ENCODE measurements at places on chromosomes 6 and 20.

DNA sequence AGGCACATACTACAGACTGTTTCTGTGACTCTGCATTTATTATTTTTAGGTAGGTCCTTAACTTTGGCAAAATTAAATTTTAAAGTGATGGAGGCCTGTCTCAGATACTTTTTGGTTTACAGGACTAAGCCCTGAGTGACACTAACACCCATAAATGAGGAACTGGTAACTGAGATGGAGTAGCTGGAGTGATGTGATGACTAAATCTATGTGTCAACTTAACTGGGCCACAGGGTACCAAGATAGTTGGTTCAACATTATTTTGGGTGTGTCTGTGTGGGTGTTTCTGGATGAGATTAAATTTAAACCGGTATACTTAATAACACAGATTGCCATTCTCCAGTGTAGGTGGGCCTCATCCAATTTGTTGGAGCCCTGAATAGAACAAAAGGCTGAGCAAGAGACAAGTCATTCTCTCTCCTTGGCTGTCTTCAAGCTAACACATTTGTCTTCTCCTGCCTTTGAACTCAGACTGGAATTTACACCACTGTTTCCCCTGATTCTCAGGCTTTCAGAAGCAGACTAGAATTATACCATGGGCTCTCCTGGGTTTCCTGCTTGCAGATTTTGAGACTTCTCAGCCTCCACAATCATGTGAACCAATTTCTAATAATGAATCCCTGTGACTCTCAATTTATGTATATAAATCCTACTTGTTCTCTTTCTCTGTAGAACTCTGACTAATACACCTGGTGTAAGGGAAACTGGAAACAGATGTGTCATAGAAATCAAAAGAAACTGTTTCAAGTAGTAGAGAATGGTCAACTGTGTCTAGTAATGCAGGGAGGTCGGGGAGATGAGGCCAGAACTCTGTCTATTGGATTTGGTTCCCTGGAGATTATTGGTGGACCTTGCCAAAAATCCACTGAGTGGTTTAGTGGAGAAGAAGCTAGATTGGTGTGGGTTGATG lies 579.2 kb downstream of the EPM2A start:
- DNase-seq, result no peak

DNA sequence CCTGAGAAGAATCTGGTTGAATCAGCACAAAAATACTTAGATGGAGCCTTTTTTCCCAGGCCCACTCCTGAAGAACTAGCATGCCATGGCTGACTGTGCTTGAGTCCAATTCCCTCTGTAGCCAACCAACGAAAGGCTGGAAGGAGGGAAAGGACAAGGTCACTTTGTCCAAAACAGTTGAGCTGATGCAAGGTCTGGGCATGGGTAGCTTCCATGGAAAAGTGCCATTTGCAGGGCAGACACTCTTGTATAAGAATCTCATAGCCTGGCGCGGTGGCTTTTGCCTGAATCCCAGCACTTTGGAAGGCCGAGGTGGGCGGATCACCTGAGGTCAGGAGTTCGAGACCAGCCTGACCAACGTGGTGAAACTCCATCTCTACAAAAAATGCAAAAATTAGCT lies 125.0 kb upstream of the LGSN start:
- no peak for DNase-seq

DNA sequence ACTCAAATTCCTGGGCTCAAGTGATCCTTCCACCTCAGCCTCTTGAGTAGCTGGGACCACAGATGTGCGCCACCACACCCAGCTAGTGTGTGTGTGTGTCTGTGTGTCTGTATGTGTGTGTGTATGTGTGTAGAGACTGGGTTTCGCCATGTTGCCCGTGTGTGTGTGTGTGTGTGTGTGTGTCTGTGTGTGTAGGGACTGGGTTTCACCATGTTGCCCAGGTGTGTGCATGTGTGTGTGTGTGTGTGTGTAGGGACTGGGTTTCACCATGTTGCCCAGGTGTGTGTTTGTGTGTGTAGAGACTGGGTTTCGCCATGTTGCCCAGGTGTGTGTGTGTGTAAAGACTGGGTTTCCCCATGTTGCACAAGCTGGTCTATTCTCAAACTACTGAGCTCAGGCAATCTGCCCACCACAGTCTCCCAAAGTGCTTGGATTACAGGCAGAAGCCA lies 28.3 kb downstream of the CDK5RAP1 start:
- no peak for DNase-seq

GRCh38 chr6:11273406-11274065 lies 41.1 kb upstream of the NEDD9 start:
- DNase-seq, result peak; percentile 74

- no peak for DNase-seq
Observed at GRCh38 chr20:45156713-45157112, 18.0 kb upstream of the PI3 start.

- DNase-seq, result no peak
Observed at GRCh38 chr6:96795481-96795880, 41.8 kb downstream of the GPR63 start.

DNA sequence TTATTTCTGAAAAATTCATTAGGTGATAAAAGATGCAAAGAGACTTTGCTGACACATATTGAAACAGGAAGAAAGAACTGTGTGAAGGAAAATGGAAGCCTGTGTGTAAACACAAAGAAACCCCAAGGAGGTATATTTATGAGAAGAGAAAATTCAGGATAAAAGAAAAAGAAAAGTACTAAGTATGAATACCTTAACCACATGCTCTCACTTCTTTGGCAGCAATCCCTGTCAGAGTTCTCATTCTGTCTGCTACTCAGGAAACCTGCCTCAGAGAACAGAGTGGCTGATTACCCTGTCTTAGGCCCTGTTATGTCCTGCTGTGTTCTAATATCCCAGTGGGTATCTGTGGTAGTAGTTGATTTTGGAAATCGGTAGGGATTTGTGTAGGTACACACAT lies 457.9 kb downstream of the TBC1D32 start:
- DNase-seq, result no peak

- DNase-seq, result no peak
Observed at GRCh38 chr6:108406943-108407342, 112.1 kb downstream of the AFG1L start.

DNA sequence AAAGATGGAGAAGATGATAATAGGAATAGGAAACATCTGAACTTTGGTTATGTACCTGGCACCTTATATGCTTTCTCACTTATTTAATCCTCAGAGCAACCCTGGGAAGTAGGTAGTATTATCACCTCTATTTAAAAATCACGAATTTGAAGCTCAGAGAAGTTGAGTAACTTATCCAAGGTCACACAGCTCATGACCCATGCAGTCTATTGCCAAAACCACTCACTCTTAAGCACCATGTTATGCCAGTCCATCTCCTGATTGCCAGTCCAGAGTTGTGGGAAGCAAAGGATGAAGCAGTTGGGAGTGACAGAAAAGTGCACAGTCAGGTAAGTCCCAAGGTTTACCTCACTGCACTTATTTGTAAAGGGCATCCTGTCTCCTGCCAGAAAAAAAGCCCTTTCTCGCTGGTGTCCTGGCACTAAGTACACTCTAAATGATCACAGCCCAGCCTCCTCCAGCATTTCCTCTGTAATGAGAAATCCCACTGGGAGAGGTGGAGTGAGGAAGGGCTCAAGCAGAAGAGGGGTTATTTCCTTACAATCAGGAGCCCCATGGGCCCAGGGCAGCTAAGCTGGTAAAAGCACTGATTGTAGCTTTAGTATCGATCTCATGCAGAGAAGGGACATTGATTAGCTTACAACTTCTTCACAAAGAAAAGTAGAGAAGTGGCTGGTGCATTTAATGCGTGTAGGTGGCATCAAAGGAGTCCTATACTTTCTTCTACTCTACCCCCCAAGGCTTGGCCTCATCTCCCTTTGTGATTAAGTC lies 21.3 kb upstream of the SCGN start:
- DNase-seq, result no peak

GRCh38 chr6:49980898-49981297 lies 11.5 kb upstream of the DEFB113 start:
- no peak for DNase-seq

- DNase-seq, result no peak
Observed at GRCh38 chr6:3405182-3405518, 51.7 kb downstream of the SLC22A23 start.

- DNase-seq, result no peak
Observed at GRCh38 chr20:33313686-33314314, 30.8 kb downstream of the BPIFB1 start.

GRCh38 chr20:13671916-13672378 lies 33.2 kb upstream of the TASP1 start:
- peak; percentile 32 for DNase-seq

GRCh38 chr6:24032896-24033688 lies 92.9 kb upstream of the NRSN1 start:
- DNase-seq, result no peak

DNA sequence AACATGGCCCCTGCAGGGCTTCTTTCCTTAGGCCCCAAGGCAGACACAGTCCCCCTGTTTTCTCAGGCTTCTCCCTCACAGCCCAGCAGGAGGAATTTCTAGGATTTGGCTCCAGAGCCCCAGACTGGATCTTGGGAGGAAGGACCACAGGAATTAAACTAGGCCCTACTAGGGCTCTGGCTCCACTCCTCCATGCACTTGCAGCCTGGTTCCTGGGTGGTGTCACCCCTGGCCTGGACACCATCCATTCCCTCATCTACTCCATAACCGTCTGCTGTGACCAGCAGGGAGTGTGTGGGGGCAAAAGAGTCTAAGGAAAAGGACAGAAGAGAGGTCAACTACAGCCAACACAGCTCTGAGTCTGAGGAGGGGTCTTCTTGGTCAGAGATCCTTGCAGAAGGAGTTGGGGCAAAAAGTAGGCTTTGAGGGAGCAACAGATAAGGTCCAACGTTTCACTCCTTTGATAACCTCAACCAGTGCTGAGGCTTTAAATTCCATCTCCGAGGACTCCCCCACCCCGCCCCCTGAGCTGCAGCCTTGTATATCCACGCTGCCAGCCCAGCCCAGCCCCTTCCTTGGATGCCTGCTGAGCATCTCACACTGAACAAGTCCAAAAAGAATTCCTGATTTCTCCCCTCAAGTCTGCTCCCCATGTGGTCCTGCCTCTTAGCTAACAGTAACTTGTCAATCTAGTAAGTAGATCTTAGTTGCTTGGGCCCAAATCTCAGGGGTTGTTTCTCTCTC lies 27.9 kb upstream of the SPDEF start:
- no peak for DNase-seq

Data from colonic mucosa (tissue), 4 donors.